Stimulated activated CD4-positive, alpha-beta T cell treated with anti-CD3 and anti-CD28 coated beads, TNF-alpha, amount 100 ng/mL, for 4 hours (primary cell): ENCODE measurements at places on chromosomes 11 and 22.

GRCh38 chr11:12862696-12863469 is 146.2 kb upstream of the RASSF10 start:
- DNase-seq, result no peak

DNA sequence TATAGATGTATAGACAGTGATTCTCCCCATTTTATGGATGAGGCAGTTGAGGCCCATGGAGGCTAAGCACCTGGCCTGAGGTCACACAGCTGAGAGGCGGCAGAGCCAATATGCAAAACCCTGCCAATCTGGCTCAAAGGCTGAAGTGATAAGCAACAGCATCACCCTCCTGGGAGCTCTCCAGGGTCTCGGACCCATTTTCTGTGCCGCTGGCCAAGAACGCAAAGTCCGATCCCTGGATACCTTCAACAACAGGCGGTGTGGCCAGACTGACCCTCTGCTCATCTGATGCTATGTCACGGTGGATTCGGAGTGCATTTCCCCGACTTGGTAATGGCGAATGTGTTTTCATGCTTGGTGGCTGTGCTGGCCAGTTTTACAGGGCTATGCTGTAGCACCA is 595.0 kb downstream of the TBC1D22A start:
- no peak for DNase-seq

DNA sequence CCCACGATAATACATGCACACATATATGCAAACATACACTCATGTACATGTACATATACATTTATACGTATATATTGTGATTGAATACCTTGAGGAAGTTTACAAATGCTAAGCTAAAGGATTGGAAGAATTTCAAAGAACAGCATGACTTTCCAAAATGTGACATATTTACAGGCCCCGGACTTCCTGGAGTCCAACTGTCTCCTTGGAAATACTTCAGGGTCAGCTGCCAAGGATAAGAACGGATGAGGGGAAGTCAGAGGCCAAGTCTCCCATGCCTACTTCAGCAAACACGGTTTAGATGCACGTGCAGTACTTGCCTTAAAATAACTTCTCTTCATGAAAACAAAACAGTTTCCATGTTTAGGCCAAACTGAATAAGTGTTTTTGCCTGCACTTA is 213.6 kb downstream of the DYNC2H1 start:
- no peak for DNase-seq

- no peak for DNase-seq
Measured at GRCh38 chr11:2452321-2453012, 7.7 kb downstream of the KCNQ1 start.

DNA sequence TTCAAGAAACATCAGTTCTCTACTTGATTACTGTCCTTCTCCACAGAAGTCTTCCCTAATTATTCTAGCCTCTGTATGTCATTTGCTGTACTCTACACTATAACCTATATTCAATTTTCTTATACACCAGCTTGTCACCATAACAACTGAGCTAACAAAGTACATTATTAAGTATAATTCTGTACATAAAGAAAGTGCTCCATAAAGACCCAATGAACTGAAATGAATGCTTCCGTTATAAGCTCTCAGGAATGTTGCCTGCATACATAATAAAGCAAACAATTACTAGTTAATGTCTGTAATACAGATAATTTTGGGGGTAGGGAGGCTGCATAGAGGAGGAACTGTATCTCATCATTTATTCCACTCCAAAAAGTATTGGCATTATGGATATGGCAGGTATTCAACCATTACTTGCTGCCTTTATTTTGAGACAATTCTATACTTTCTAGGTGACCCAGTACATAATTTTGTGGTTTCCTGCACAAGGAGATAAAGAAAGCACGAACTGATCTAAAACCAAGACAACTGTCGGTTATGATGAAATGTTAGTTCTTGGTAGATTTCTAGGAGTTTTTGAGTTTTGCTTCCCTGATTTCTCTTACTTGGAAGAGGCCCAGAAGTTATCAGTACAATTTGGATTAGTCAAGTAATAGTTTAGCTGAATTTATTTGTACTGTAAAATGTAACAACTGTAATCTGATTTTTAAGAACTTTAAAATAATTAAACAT is 202.5 kb downstream of the SBF2 start:
- no peak for DNase-seq

DNA sequence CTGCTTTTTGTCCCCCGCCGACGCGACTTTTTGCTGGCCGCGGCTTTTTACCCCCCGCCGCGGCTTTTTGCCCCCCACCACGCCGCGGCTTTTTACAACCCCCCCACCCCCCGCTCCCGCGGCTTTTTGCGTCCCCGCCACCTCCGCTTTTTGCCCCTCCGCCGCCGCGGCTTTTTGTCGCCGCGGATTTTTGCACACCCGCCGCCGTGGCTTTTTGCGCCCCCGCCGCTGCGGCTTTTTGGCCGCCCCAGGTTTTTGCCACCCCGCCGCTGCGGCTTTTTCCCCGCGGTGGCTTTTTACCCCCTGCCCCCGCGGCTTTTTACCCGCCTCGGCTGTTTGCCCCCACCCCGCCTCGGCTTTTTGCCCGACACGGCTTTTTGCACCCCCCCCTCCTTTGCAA is 205.5 kb downstream of the CCT8L2 start:
- no peak for DNase-seq

GRCh38 chr11:69488543-69488940 is 7.1 kb downstream of the LINC01488 start:
- DNase-seq, result no peak

DNA sequence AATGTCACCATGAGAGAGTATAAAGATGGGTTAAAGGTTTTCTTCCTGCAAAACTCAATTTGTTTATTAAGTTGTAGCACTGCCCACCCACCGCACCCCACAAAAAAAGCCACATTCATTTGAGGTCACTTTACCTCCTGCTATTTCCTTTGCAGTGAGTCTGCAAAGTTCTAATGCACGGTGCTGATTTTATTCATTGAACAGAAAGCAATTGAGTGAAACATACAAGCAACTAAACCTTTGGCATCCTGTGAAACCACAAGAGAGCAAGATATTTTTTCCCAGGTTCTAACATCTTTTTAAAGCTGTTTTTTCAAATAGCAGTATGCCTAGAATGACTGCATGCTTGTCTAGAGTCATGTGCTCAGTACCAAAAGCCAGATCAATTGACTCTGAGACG is 39.0 kb downstream of the RRAS2 start:
- DNase-seq, result no peak

- no peak for DNase-seq
Measured at GRCh38 chr11:41382927-41383326, 76.5 kb downstream of the LRRC4C start.

- DNase-seq, result no peak
Measured at GRCh38 chr11:69982690-69983570, 95.2 kb upstream of the ANO1 start.

DNA sequence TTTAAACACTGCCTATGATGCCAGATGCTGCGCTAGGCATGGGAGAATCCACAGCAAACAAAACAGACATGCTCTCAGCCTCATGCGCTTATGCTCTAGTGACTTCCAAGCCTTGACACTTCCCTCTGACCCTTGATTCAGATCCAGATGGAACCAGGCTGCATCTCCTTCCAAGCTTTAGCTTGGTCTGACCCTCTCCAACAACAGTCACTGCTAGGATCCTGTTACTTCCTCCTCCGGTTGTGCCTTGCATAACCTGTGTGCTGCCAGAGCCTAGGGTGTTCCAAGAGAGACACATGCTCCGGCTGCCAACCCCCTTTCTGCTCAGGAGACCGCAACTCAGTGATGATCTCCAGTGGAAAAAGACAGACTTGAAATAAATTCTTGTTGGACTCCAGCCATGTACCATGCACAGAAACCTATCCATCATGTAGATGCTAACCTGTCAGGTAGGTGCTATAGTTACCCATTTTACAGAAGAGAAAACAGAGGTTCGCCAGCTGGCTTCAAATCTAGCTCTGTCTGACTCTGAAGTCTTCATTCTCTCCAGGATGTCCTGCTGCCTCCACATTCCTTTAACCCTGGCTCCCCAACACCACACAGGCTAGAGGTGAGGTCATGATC is 136.3 kb upstream of the TEAD1 start:
- no peak for DNase-seq

GRCh38 chr11:10439924-10440323 is 15.1 kb upstream of the AMPD3 start:
- no peak for DNase-seq

- no peak for DNase-seq
Measured at GRCh38 chr11:65858681-65859087, 704 bp upstream of the CFL1 start.

DNA sequence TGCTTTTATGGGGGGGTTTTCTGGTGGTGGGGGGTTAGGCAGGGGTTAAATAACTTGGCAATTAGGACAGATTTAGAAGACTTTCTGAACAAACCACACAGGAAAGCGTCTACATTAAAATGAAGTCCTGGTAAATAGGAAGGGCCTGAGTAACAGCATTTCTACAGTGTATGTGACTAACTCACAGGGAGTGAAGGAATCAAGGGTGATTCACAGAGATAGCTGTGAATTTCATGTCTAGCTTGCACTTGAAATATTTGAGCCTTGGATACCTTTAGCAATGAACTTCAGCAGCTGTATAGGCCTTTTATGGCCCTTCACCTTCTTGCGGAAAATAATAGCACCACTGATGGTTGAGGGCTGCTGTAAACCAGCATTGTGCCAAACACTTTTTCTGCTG is 26.1 kb upstream of the LDHA start:
- DNase-seq, result no peak

DNA sequence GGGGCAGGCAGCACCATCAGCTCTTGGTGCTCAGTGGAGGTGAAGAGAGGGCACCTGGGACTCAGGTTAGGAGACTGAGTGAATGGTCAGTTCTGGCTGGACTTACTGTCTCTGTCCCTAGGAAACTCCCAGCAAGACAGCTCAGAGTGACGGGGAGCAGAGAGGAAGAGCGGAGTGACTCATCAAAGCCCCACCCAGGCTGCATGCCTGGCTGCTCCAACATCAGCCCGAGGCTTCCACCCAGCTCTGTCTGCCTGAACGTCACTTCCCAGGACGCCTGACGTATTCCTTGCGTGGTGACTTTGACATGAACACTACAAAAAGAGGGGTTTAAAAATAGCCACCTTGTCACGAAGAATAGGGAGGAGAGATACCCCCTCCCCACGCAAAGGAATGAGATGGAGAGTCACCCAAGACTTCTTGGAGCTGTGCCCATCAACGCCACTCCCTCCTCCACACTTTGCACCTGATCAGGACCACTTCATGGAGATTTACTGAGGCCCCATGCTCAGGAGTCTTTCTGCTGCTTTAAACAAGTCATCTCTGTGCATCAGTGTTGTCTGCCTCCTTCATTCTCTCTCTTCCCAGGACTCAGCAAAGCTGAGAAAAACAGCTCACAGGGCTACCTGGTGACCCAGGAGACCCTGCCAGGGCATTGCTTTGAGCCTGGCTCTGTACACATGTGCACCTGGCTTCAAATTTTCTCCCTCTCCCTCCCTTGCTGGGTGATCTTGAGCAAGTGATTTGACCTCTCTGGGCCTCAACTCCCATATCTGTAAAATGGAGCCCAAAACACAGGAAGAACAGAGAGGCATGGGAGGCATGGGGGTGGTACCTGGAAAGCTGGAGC is 83.1 kb downstream of the MN1 start:
- no peak for DNase-seq

- DNase-seq, result no peak
Measured at GRCh38 chr11:133827556-133827955, 17.8 kb downstream of the SPATA19 start.

GRCh38 chr22:41770715-41771468 is 29.6 kb upstream of the CCDC134 start:
- no peak for DNase-seq

DNA sequence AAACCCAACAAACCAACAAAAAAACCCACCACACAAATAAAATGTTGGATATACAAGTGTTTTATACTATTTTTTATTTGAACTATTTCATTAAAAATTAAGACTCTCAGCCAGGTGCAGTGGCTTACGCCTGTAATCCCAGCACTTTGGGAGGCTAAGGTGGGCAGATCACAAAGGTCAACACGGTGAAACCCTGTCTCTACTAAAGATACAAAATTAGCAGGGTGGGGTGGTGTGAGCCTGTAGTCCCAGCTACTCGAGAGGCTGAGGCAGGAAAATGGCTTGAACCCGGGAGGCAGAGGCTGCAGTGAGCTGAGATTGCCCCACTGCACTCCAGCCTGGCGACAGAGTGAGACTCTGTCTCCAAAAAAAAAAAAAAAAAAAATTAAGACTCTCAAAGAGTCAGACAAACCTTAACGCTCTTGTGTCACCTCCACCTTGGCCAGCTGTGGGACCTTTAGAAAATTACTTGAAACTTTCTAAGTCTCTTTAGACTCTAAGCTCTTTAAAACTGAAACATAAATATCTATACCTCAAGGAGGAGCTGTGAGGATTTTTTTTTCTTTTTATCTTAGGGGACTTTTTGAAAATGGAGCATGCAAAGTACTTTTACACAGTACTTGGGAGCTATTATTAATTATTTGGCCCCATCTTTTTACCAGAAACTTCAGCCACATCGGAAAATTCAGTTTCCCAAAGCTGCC is 68.4 kb upstream of the CLNS1A start:
- DNase-seq, result no peak

DNA sequence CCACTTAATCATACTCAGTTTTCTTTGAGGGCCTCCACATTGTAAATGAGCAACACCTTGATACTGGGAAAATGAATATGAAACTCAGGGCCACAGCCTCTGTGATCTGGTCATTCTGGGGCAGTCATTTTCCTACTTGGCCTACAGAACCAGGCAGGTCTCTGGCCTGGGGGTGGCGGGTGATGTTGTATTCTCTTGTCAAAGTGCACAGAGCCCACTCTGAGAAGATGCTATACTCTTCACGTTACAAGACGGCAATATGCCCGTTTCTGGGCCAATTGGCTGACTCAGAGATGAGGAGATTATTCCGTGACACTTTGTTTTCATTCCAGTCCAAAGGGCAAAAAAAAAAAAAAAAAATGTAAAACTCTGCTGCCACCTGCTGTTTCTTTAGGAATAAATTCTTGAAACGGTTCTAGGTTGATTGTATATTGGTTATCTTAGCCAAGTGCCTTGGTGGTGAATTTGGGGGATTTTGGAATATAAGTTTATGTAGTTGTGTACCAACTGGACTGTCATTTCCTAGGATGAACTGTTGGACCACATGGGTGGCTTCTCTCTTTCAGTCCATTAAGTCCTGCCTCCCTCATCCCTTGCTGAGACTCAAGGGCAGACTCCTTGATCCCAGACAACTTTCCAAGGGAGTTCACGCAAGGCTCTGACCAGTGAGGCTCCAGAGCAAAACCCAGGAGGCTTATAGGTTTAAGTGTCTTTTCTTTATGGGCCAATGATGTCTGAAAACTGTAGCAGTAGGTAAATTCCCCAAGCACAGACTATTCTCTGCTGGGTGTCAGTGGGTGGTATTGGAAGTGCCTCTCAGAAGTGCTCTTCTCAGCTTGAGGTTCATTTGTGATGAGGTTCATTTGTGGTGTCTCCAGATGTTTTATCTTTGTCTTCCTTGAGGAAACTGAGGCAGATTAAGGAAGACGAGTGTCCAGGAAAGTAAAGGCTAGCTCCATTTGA is 18.2 kb downstream of the ADM start:
- DNase-seq, result no peak

GRCh38 chr11:118318124-118318523 is 13.6 kb downstream of the CD3E start:
- DNase-seq, result no peak

DNA sequence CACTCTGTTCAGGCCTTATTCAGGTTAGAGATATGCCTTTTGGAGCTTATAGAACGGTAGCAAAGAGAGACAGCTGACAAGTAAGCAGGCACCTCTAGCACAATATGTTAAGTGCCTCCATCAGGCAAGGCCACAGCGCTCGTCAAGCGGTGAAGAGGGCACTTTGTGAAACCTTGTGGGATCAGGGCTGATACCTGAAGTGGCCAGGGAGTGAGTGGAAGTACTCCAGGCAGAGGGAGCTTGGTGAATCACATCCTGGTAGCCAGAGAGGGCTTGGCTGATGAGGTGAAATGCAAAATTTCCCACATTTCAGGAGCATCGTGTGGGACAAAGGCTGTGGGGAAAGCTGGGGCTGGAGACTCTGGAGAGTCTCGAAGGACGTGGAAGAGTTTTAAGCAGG is 87.4 kb downstream of the PKNOX2 start:
- DNase-seq, result no peak
